ENCODE measurements at places on chromosomes 6 and 20. TPM values are rescaled to one million over a fixed set of nuclear protein-coding genes. Genes with fewer than 3 reads are reported as not detected.

GRCh38 chr6:3383525-3383924 lies 73.3 kb downstream of the SLC22A23 start:
- DNase-seq, result no peak

DNA sequence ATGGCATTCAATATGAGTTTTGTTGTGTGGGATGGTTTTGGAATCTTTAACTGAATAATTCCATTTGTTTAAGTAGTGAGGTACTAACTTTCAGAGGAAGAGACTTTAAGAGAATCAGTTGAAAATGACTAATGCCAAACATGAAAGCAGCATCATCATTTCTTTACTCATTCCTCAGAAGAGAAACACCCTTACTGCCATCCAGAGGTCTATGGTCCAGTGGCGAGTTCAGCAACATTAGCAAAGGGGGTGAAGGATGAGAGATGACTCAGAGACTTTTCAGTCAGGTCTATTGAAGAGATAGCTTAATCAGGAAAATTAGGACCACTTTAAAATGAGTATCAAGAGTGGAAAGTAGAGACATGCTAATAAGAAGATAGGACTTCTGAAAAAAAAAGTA lies 118.8 kb downstream of the COL19A1 start:
- no peak for DNase-seq

GRCh38 chr6:140237251-140237650 lies 862.8 kb upstream of the CITED2 start:
- no peak for DNase-seq

DNA sequence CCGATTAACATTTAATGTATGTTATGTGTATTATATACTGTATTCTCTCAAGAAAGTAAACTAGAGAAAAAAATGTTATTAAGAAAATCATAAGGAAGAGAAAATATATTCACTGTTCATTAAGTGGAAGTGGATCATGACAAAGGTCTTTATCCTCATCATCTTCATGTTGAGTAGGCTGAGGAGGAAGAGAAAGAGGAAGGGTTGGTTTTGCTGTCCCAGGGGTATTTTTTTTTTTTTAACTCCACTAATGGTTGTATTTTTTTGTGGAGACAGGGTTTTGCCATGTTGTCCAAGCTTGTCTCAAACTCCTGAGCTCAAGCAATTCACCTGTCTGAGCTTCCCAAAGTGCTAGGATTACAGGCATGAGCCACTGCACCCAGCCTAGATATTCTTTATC lies 11.0 kb downstream of the ECT2L start:
- DNase-seq, result no peak

TUBB2A gene
- total RNA-seq, result 212 TPM

Data from SJSA1 (cell line).